ENCODE measurements at places on chromosomes 12 and 14.

DNA sequence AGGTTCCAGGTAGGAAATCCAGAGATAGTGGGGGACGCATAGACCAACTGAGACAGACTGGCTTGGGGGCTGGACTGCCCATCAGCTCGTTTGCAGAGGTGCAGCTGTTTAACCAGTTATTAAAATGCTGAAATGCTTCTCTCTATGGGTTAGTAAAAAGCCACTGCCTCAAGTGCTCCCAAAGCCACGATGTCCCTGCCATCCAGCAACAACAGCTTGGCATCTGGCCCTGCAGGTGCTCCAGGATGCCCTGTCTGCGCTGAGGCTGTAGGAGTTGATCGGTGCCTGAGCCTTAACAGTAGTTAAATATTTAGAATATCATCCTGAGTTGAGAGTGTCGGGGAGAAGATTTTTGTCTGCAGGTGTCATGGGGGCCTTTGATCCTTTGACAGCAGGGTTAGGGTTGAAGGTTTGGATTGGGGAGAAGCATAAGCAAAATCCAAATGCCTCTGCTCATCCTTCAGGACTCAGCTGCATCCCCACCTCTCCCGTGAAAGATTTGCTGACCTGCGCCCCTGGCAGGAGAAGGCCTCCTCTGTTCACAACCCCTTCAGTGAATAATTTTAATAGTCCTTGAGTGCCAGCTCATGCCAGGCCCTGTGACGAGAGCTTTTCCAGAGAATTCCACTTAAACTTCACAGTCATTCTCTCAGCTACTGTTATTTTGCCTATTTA lies 127.3 kb upstream of the PWP1 start:
- DNase-seq: no peak

DNA sequence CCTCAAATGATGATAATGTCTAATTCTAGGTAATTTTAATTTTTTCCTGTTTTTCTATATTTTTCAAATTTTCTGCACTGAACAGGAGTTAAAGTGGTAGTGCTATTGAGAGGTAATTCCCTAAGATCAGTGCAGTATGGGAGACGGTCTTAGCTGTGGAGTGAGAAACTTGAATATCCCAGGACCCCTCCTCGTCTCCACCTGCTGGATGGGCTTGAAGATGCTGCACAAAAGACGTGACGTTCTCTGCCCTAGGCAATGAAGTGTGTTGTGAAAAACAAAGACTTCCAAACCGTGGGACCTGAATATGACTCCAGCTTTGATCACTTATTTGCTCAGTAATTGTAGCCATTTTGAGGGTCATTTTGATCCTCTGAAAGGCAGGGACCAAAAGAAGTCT lies 298.1 kb downstream of the VRK1 start:
- DNase-seq: no peak

DNA sequence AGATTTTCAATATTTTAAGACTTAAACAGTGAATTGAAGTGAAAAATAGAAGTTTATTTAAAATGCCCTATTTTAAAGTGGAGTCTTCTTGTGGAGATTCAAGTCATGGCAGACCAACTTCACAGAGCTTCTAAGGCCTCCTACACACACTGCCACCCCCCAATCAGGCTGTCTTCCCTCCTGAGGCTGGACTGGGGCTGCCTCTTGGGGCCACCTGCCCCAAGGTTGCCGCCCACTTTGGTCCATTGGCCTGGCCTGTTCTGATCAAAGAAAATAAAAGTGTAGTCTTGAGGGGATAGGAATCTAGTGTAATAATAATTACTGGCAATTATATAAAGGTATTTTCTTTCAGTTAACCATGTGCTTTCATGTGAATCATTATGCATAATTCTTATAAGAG lies 1.3 kb downstream of the GOLT1B start:
- DNase-seq: no peak

DNA sequence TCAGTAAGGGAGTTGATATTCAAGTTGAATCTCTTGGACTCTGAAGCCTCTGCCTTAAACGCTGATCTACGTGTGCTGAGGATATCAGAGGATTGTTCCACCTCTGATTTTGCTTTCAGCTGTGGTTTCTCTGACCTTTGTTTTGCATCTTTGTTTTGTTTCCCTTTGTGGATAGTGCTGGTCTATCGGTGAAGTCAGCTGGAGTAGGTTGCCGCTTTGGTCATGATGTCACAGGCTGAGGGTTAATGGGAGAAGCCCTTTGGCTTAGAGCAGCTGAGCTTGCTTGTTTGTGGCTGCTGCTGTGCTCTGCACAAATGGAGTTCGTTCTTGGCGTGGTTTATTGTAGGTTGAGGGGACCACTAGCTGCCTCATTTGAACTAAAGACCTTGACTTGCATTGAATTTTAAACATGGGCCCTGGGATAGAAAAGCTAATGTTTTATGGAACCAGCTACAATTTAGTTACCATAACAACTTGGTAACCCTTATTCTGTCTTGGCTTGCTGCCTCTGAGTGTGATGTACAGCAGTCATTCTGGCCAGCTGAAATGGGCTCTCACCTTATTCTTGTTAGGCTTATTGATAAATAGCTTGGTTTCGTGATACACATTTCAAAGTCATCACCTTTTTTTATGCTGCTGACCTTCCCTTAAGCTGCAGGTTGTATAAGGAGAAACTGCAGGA lies 284.5 kb upstream of the E2F7 start:
- DNase-seq: no peak

- no peak for DNase-seq
Observed at GRCh38 chr12:108910336-108910735, 30.4 kb downstream of the DAO start.
